ENCODE measurements at places on chromosomes 12 and 14.
A peak's percentile ranks its signal among the peaks of the same experiment; 100 is the strongest.

DNA sequence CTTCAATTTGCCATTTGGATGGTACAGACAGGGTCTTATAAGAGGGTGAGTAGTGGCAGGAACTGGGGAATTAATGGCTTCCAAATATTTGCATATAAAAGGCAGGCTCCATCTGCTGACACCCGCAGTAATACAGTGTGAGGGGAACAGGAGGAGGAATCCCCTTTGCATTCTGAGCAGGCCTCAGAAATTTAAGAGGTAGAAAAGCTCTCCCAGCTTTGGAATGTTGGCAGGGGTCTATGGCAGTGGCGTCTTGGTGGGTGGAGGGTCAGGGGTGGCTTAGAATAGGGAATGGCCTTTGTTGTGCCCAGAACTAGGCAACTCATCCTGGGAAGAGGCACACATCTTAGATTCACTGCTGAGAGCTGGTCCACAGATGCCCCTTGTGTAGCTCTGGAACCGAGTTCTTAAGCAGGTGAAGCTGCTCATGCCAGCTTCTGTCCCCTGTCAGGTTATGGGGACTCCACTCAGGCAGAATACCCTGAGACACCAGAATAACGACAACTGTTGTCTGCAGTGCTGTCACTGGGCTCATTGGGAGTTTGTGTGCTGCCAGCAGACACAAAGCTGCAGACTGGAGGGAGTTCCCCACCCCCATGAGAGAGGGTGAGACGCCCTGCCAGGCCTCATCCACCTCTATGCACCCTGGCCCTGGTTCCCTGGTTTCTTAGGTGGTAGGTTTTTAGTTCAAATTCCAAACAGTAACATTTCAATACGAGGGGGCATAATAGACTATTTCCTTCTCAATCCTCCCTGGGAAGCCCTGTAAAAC, 190.2 kb downstream of the MON2 start:
- DNase-seq, result no peak

DNA sequence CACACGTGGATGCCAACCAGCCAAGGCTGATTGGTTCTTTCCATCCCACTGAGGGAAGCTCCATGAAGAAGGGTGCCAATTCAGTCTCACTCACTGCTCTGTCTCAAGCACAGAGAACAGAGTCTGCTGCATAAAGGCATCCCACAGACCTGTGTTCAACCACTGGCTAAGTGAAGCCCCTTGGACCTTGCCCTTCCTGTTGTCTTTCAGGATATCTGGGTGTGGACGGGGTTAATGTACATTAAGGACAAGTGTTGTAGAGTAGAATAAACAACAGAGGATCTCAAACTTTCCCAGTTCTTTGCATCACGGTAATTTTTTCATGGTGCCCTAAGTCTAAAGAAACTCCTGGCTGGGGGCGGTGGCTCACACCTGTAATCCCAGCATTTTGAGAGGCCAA, 33.1 kb upstream of the GPATCH2L start:
- DNase-seq, result no peak

GRCh38 chr14:22276913-22277816, 311.9 kb downstream of the DAD1 start:
- no peak for DNase-seq

GRCh38 chr12:103422328-103422727, 73.4 kb downstream of the C12orf42 start:
- no peak for DNase-seq

GRCh38 chr12:123388951-123389559, 5.1 kb downstream of the KMT5A start:
- peak; percentile 20 for DNase-seq

GRCh38 chr12:108302403-108303311, 36.5 kb downstream of the CMKLR1 start:
- no peak for DNase-seq

DNA sequence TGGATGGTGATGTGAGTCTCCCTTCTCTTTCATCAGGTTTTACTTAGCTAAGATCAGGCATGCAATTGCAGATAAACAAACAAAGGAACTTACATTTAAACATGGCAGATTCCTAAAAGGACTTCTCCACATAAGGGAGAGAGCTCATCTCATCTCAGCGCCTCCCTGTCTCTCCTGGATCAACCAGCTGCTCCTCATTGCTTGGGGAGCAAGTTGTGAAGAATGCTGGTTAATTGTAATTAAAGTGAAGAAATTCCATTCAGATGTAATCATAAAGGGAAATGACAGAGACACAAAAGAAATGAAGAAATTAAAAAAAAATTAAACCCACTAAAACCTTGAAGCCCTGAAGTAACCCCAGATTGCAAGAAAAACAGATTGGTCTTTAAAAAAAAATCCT, 104.4 kb upstream of the DIO2 start:
- DNase-seq, result no peak

GRCh38 chr12:129675947-129676346, 227.9 kb downstream of the TMEM132D start:
- DNase-seq, result no peak

DNA sequence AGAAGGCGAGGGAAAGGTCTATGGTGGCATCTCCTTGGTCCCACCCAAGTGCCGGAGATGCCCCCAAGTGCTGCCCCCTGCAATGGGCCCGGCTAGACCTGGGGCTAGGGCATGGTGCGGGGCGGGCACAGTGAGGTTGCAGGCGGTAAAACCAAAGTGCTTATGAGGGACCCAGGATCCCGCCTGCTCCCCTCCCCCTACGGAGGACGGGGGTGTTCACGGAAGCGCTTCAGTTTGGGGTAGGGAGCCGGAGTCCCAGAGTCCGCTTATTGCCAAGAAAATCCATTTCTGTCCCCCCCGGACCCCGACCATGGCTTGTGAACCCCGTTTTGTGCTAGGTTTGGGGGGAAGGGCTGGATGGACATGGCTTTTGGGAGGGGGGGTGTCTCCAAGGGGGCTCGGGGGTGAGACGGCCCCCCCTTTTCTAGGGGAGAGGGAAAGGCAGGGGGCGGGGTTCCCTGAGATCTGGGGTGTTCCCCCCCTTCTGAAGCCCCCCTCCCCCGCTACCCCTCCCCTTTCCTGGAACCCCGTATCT, 5.4 kb upstream of the GPR84 start:
- no peak for DNase-seq

- DNase-seq, result no peak
Observed at GRCh38 chr14:84770030-84770429, 759.9 kb upstream of the FLRT2 start.

- no peak for DNase-seq
Observed at GRCh38 chr12:49923880-49924556, 20.3 kb upstream of the FAIM2 start.

DNA sequence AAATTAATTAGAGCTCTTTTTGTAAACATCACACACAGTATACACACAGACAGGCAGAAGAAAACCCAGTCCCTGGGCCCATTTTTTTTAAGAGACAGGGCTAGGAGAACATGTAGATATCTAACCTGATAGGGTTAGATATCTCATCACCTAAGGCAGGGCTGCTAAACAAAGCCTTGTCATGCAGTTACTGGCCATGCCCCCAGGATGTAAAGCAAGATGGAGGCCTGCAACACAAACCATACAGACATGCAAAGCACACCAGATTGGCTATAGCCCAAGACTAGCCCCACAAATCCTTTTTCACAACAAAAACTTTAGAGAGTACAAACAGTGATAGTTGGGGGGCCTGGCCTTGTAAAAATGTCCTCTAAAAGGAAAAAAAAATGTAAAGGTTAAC, 20.5 kb downstream of the CLEC2A start:
- no peak for DNase-seq

DNA sequence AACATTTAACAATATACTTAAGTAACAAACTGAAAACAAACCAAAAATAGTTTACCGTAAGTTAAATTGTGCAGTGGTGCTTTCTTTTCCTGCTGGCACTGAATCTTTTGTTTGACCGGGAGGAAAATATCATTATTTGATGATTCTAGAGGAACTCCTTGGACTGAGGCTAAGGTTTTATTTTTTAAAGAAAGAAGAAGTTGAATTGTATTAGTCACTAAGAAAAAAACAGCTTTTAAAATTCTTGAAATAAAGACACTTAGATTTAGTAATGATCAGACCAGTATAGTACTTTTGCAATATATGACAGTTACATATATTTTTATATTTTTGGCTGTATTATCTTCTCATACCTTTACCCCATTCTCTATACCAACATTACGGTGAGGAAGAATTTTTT, 10.3 kb downstream of the MIS18BP1 start:
- DNase-seq, result no peak

GRCh38 chr12:102120886-102121285, 903 bp downstream of the PARPBP start:
- DNase-seq, result no peak

DNA sequence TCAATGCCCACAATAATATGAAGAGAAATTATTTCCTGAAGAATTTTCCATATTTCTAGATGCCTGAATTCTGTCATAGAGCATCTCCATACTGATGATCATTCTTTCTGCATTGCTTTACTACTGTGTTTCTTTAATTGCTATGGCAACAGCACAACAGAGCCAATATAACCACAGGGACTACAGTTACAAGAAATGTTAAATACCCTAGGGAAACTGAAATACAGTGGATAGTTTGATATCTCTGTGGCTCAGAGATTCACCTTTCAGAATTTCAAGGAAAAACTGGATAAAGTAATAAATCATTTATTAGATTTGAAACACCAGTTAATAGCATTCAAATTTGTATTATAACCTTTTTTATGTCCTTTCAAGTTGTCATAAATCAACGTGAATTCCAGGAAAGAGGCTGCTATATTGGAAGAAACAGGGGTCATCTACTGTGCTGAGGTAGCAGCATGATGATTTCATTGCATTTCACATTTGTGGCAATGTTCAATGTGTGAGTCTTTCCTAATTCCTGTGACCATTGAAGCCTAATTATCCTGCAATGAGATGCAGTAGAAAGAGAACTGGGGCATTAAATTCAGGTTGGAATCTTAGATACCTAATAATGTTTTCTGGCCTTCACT, 267.1 kb downstream of the LRFN5 start:
- DNase-seq, result no peak

DNA sequence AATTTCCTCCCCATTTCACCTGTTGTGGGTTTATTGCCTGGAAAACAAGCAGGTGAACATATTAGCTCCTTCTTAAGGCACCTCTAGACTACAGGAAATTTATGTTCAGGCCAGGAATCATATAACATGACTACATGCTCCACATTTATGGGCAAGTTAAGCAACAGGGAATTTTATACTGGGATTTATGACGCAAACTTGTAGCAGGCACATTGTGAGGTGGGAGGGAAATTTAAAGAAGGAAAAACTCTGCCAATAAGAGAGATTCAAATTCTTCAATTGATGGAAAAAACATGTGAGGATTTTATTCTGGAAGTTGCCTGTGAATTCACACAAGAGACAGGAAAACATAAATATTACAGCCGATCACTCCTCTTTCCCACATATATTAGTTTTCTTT, 93.9 kb downstream of the TBC1D30 start:
- no peak for DNase-seq

DNA sequence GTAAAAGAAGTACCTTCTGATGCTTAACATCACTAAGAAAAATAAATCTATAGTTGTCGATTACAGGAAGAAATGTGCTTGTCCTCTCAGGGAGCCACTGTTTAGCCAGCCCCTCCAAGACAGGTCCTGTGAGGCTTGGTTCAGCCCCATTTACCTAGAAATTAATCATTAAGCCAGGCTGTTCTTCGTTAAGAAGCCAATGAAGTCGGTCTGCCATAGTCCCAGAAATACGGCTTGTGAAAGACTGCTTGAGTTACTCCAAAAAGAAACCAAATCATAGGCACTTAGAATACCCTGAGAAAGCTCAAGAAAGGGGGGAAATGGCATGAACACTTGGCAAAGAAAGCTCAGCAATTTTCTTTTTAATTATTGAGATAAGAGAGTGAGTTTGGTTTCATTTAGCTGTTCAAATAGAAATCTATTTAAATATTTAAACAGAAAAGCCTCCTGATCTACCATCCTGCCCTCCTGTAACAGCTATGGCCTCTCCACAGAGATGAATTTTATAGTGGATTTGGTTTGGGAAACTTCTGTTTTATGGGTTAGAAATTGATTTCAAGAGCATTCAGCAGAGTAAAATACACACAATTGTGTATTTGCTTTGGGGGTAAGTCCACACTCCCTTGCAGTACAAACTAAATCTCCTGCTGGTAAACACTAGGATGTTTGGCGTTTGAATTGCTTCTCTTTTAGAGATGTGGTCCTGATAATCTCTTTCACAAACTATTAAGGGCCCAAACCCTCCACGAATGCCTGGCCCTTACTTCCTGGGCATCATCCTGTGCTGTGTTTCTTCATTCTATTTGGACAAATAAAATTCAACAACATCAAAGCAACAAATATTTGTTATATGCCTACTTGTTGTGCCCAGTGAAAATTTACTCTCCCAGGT, 234.4 kb downstream of the SEC23A start:
- DNase-seq, result no peak

DNA sequence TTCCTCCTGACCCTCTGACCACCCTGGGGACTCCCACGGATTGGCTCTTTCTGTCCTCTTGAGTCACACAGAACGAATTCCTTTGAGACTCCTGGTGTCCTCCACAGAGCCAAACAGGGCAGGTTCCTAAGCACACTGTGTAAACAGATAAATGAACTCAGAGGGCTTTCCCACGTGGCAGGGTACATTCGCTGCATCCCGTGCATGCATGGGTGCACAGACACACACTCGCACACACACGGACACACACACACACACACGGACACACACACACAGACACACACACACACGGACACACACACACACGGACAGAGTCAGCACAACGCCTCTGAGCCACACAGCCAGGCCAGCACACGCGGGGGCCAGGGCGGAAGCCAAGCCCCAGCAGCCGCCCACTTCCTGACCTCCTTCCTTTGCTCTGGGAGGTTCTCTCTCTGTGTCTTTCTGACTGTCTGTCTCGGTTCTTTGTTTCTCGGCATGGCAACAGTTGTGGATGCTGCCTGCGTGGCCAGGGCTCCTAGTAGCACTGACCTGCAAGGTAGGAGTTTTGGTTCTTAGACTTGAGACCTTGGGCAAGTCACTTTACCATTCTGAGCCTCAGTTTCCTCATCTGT, 706 bp downstream of the CRACR2A start:
- peak; percentile 73 for DNase-seq

Data from stimulated activated CD4-positive, alpha-beta T cell treated with anti-CD3 and anti-CD28 coated beads, Interleukin-2, amount 100 ng/mL, for 24 hours (primary cell).